ENCODE measurements at places on chromosomes 11 and 22. TPM values are rescaled to one million over a fixed set of nuclear protein-coding genes. Genes with fewer than 3 reads are reported as not detected.

- H3K4me1 ChIP-seq, result no peaks in the 10 kb centered on the region
- no peaks in the 10 kb centered on the region for H3K27me3 ChIP-seq
- H3K36me3 ChIP-seq, result no peaks in the 10 kb centered on the region
- no peak overlapping the region for H3K4me3 ChIP-seq
- DNase-seq, result no peak
These were observed 23.3 kb downstream of the OSBP2 start for GRCh38 chr22:30717952-30718351.

DNA sequence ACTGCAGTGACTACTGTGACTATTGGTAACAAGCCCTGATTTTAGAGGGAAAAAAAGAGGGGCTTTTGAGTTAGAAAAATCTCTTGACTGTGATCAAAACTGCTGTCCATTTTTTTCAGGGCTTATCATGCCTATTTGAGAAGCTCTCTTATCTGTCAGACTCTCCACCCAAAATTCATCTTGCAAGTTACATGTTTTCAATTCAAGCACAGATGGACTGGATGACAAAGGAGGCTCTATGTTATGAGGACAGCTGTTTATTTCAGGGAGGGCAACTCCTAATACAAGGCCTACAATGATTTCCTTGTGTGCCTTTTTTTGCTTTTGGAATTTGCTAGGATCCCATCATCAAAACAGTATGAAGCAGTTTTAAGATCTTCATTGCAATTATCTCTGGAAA lies 35.2 kb upstream of the USP47 start:
- no peak for DNase-seq
- H3K4me1 ChIP-seq, result no peaks in the 10 kb centered on the region
- H3K27me3 ChIP-seq, result no peaks in the 10 kb centered on the region
- H3K4me3 ChIP-seq, result no peak overlapping the region
- H3K27ac ChIP-seq, result no peak overlapping the region
- no peaks in the 10 kb centered on the region for H3K36me3 ChIP-seq

GRCh38 chr22:46953968-46954765 lies 191.7 kb downstream of the TBC1D22A start:
- no peak overlapping the region for H3K4me3 ChIP-seq
- H3K36me3 ChIP-seq, result peaks cover 16% of the 10 kb centered on the region
- no peak overlapping the region for H3K27ac ChIP-seq

- H3K27me3 ChIP-seq, result no peaks in the 10 kb centered on the region
- H3K4me1 ChIP-seq, result peaks cover 10% of the 10 kb centered on the region
- no peak overlapping the region for H3K4me3 ChIP-seq
- H3K36me3 ChIP-seq, result peaks cover 44% of the 10 kb centered on the region
- no peak for DNase-seq
These were observed 3.6 kb upstream of the MDK start for GRCh38 chr11:46377831-46378230.

The IGLL1 gene
- total RNA-seq, result not detected

The KIF18A gene
- 2.4 TPM for total RNA-seq
